NCI-H1694 (cell line): ENCODE measurements at places on chromosomes 4 and X.

DNA sequence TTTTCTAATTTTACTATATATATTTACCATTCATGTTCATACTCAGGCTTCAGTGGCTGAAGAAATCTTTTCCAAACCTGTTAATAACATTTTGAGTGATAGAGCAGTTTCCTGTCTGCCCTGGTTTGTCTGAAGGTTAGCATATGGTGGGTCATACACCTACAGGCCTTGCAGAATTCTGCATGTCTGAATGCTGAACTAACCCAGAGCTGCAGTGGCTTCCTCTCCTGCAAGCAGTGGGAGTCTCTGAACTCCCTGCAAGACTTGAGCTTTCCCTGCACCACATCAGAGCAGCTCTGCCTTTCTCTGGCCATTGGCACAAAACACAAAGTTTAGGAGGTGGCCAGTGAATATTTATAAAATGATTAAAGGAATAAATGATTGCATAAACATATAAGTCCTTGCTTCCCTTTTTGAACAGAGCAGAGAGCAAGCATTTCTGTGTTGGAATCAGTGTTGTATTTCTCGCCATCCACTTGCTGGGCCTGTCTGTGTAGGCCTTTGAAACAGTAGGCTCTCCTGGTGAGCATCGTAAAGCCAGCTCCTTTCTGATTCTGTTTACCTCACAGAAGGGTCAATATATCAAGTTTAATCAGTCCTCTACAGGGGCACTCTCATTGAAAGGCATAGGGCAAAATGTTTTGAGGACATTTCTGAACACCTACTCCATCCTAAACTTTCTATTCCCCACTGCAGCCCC, 15.0 kb upstream of the UNC5C start:
- no peak for DNase-seq

DNA sequence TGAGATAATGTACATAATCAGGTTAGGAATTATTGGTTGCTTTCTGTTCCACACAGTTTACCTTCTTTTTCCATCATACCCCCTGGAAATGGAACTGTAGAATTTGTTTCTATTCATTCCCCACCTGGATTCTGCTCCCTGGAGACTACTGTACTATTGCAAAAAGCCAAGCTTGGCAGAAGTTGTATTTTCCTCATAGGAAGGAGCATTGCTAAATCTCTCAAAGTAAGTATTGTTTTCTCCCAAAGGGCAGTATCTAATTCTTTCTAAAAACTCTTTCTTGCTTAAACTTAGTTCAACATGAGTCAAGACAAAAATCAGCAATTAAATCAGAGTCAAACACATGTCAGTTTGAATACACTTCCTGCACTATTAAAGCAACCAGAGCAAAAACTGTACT, 136.2 kb downstream of the CDS1 start:
- DNase-seq: no peak

DNA sequence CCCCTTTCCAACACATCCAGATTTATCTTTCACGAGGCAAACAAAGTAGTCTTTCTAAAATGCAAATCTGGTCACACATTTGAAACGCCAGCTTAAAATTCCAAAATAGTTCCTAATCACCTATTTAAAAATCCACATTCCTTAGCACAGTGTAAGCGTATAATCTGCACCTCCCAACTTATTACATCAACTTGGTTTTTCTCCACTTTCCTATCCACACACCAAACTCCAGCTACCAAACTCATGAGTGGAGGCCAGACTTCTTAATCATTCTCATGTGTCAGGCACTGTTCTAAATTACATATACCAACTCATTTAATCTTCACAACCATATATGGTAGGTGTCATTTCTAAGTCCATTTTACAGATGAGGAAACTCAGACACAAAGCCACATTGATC, 33.8 kb downstream of the ENOX2 start:
- no peak for DNase-seq

GRCh38 chr4:4396628-4397440, 9.9 kb downstream of the NSG1 start:
- no peak for DNase-seq
